Nucleus accumbens (tissue), 56 donors: ENCODE measurements at places on chromosomes 5 and 9.

- no peak for DNase-seq
These were observed 68.4 kb downstream of the ANXA1 start for GRCh38 chr9:73219985-73220626.

- DNase-seq, result no peak
These were observed 65.2 kb downstream of the RETREG1 start for GRCh38 chr5:16551628-16552027.

DNA sequence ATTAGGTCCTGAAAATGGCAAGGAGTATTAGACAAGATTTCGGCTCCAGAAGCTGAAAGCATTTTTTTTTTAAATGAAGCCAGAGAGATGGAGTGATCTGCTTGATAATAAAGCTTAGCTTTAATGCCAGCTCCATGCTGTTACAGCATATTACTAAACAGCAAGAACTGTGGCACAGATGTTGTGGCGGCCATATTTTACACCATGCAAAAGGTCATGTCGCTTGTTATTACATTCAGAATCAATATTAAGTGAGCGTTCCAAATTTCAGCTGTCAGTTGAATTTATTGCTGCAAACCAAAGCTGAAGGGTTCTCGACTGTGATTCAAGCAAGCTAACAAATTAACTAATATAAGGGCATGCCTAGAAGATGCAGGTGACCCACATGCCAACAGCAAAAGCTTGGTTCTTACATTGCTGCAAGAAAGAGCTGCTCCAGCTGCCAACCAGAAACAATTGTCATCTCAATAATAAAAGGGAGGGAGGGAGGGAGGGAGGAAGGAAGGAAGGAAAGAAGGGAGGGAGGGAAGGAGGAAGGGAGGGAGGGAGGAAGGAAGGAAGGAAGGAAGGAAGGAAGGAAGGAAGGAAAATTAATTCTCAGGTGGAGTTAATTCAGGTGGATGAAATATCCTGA is 517.7 kb upstream of the WWC1 start:
- no peak for DNase-seq

DNA sequence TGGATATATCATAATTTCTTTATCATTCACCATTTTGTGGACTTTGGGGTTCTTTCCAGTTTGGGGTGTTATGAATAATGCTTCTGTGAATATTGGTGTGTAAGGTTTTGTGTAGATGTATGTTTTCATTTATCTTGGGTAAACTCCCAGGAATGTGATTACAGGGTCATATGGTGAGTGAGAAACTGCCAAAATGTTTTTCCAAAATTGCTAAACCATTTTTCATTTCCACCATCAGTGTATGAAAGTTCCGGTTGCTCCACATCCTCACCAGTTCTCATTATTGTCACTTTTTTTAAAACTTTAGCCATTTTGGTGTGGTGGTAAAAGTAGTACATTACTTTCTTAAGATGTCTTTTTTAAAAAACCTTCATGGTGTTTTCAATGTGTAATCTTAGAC is 152.9 kb downstream of the NIPBL start:
- no peak for DNase-seq

GRCh38 chr9:124209279-124209678 is 48.5 kb upstream of the NEK6 start:
- no peak for DNase-seq

GRCh38 chr5:120988491-120988890 is 524.4 kb downstream of the PRR16 start:
- no peak for DNase-seq

GRCh38 chr9:2228132-2228531 is 213.0 kb downstream of the SMARCA2 start:
- no peak for DNase-seq

DNA sequence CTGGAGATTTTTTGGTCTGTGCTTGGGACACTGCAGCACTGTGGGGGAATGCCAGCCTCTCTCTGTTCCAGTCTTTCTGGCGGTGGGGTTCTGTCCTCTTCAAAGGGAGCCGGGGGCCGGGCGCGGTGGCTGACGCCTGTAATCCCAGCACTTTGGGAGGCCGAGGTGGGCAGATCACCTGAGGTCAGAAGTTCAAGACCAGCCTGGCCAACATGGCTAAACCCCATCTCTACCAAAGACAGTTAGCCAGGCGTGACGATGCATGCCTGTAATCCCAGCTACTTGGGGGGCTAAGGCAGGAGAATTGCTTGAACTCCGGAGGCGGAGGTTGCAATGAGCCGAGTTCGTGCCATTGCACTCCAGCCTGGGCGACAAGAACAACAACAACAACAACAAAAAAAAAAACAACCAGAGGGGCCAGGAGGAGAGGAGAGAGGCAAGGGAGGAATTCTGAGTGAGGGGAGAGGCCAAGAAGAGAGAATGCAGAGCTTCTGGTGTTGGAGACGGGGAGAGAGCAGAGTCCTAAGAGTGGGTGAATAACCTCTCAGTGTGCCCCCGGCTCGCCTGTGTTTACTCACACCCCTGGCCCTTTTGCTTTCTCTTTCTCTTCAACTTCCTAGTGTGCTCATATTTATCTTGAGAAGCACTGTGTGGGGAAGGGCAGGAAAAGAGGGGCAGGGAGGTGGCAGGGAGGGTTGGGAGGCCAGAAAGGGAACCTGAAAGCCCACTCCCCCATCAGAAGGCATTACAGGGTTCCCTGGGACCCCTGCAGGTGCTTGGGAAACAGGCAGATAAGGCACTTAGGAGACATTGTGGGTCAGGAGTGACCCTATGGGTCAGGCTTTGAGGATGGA is 3.2 kb upstream of the SET start:
- DNase-seq, result no peak

- DNase-seq, result no peak
These were observed 53.2 kb downstream of the NIPAL4 start for GRCh38 chr5:157513182-157513581.

DNA sequence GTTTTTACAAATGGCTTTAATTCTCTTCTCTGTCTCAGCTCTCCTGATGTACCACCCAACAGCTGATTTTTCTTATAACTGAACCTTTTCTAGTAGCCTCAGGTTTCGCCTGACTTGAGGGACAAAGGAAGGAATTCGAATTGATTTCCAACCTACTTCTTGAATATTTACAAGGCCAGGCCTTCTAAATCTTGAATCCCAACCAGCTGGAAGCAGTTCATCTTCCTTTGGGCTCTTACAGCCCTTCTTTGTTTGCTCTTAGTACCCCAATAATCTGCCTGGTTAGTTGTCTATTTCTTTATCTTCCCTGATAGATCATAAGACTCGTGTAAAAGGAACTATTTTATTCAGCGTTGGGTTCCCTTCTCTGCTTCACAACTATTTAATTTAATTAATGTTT is 95.9 kb downstream of the NLN start:
- no peak for DNase-seq
